ENCODE measurements at places on chromosomes 6 and 20.

GRCh38 chr6:155011809-155012291 is 16.7 kb downstream of the TIAM2 start:
- DNase-seq, result no peak
- no peaks in the 10 kb centered on the region for H3K4me1 ChIP-seq
- no peak overlapping the region for H3K27ac ChIP-seq
- peaks cover 6% of the 10 kb centered on the region for H3K27me3 ChIP-seq
- no peak overlapping the region for H3K4me3 ChIP-seq
- no peaks in the 10 kb centered on the region for H3K36me3 ChIP-seq

DNA sequence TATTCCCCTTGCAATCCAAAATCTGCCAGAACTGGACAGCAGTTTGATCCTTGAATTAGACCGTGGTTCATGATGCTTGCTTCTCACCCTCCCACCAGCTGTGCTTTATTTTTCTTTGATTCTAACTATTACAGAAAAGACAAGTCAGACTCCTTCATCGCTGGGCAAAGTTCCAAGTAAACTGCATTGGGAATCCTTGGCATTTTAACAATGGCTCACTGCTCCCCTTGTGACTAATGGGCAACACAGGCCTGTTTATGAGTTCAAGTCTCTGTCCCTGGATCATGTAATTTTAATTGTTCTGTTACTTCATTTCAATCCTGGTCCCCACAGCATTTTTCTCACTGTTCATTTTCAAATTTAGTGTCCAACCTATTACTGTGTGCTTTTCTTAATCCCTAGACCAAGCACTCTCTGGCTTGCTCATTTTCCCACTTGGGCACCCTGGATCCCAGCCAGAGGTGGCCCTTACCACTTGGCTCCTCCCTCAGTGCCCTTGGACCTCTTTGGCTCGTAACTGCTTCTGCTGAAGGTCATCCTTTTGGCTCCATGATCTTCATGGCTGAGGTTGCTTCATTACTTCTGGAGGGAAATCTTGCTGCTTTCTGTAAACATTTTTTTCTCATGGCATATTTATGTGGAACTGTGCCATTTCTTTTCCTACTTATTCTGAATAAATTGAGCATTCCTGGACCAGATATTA is 32.8 kb downstream of the PSMB9 start:
- no peak for DNase-seq
- H3K36me3 ChIP-seq, result no peaks in the 10 kb centered on the region
- H3K4me1 ChIP-seq, result peaks cover 24% of the 10 kb centered on the region
- no peak overlapping the region for H3K4me3 ChIP-seq
- no peaks in the 10 kb centered on the region for H3K27me3 ChIP-seq

GRCh38 chr6:156167625-156168071 is 609.5 kb upstream of the ARID1B start:
- no peaks in the 10 kb centered on the region for H3K27me3 ChIP-seq
- no peaks in the 10 kb centered on the region for H3K36me3 ChIP-seq
- H3K4me3 ChIP-seq, result peak overlapping the region; percentile 49
- peak overlapping the region; percentile 11 for H3K27ac ChIP-seq
- no peak for DNase-seq

DNA sequence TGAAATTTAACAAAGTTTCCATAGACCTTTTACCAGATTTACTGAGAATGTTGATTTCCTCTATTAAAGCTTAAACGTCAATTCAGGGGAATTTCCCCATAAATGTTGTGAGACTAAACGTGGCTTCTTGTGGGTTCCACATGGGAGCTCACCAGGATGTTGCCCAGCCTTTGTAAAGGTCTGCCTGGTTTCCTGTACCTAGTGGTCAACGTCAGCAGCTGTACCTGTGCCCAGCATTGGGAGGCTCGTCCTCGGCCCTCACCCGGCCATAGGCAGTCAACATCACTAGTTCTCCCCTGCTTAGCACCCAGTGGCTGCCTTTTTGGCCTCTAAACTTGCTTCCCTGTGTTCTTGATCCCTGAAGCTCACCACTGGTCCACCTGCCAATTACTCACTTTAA is 22.1 kb upstream of the CD83 start:
- DNase-seq, result peak; percentile 72
- peaks cover 96% of the 10 kb centered on the region for H3K4me1 ChIP-seq
- no peaks in the 10 kb centered on the region for H3K27me3 ChIP-seq
- H3K36me3 ChIP-seq, result no peaks in the 10 kb centered on the region

GRCh38 chr6:119163006-119163405 is 84.5 kb upstream of the FAM184A start:
- H3K4me1 ChIP-seq, result peaks cover 10% of the 10 kb centered on the region
- no peak for DNase-seq
- H3K4me3 ChIP-seq, result no peak overlapping the region
- H3K27ac ChIP-seq, result no peak overlapping the region
- H3K36me3 ChIP-seq, result no peaks in the 10 kb centered on the region
- peaks cover 20% of the 10 kb centered on the region for H3K27me3 ChIP-seq

Data from activated B cell treated with CpG ODN at 0.5 μM for 24 hours (primary cell).